Stomach (tissue), 19 donors: ENCODE measurements at places on chromosomes 7 and 10. TPM values are rescaled to one million over a fixed set of nuclear protein-coding genes. Genes with fewer than 3 reads are reported as not detected.

DNA sequence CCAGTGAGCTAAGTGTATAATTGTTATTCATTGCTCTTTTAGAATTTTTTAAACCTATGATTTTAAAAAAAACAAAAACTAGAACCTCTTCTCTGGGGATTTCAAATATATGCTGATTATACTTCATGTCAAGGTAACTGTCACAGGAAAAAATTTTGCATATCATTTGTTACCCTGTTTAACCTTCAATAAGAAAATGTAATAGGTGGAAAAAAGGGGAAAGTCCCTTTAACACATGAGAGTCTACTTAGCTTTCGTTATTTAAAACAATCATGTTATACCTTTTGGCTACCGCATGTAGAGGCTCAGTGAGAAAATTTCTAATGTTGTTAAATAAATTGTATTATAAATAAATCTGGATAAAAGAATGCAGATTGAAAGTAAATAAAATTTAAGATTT lies 190.1 kb upstream of the AKR1E2 start:
- H3K27me3 ChIP-seq = no peaks in the 10 kb centered on the region
- H3K27ac ChIP-seq = no peak overlapping the region
- H3K36me3 ChIP-seq = no peaks in the 10 kb centered on the region
- H3K4me3 ChIP-seq = no peak overlapping the region
- DNase-seq = no peak

- H3K27me3 ChIP-seq = no peaks in the 10 kb centered on the region
- no peaks in the 10 kb centered on the region for H3K36me3 ChIP-seq
- H3K27ac ChIP-seq = no peak overlapping the region
Measured at GRCh38 chr7:88431882-88432281, 125.2 kb upstream of the STEAP4 start.

DNA sequence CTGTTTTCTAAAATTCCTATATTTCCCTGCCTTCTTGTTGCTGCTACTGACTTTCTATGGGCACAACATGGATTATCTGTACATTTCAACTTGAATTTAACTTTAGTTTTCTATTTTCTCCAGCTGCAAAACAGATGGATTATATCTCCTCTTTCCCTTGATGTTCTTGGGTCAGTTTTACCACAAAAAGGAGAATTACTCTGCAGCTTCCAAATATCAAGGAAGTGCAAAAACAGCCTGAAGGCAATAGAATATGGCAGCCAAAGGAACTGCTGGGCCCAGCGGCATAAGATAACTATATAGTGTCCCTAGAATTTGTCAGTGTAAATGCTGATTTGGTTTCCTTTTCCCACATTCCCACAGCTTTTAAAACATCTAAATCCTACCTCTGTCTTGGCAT lies 29.1 kb downstream of the CPED1 start:
- peak overlapping the region; percentile 17 for H3K27ac ChIP-seq
- no peak overlapping the region for H3K4me3 ChIP-seq
- DNase-seq = no peak
- no peaks in the 10 kb centered on the region for H3K36me3 ChIP-seq
- H3K27me3 ChIP-seq = no peaks in the 10 kb centered on the region
- peaks cover 22% of the 10 kb centered on the region for H3K4me1 ChIP-seq

DNA sequence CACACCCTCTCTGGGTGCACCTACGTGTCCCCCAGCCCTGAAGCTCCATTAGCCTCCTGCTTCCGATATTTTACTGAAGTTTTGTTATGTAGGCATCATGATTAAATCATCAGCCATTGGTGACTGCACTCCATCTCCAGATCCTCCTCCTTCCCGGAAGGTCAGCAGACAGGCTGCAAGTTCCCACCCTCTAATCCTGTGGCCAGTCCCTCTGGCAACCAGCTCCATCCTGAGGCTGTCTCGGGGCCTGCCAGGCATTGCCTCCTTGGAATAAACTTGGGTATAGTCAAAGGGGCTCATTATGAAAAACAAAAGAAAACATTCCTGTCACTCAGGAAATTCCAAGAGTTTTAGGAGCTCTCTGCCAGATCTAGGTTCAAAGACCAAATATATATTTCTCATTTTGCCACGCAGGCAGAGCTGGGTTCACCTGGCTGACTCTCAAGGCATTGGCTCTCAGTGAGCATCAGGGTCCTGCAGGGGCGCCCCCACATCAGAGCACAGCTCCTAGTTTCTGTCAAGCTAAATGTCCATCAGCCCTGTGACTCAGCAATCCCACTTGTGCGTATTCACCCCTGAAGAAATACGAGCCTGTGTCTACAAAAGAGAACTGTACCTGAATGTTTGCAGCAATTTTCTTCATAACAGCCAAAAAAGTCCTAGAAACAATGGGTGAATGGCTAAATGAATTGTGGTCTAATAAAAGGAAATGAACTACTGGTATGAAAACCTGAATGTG lies 27.4 kb upstream of the TMEM72 start:
- no peak overlapping the region for H3K27ac ChIP-seq
- peaks cover 6% of the 10 kb centered on the region for H3K27me3 ChIP-seq
- H3K4me1 ChIP-seq = peaks cover 11% of the 10 kb centered on the region
- no peak overlapping the region for H3K4me3 ChIP-seq
- H3K36me3 ChIP-seq = no peaks in the 10 kb centered on the region
- no peak for DNase-seq

GRCh38 chr7:122677149-122677548 lies 21.8 kb downstream of the RNF133 start:
- no peak for DNase-seq
- peaks cover 26% of the 10 kb centered on the region for H3K4me1 ChIP-seq
- H3K27ac ChIP-seq = no peak overlapping the region
- H3K4me3 ChIP-seq = no peak overlapping the region

- H3K4me3 ChIP-seq = no peak overlapping the region
- no peaks in the 10 kb centered on the region for H3K4me1 ChIP-seq
- H3K27me3 ChIP-seq = no peaks in the 10 kb centered on the region
- DNase-seq = no peak
- no peaks in the 10 kb centered on the region for H3K36me3 ChIP-seq
- no peak overlapping the region for H3K27ac ChIP-seq
Measured at GRCh38 chr10:92750791-92751533, 61.2 kb downstream of the HHEX start.

DNA sequence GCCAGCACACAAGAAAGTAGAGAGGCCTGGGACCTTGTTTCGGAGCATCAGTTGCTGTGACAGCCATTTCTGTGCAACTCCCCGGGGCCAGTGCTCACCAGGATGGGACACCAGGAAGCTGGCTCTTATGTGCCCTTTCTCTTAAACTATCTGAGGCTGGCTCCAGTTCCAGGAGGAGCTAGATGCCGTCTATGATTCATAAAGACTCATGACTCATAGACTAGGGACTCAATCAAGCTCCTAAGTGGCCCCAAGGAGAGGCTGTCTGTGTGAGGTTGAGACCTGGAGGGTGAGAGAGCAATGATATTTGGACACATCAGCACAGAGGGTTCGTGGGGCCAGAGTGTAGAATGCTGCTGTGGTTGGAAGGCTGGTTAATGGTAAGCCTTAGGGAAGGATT lies 580.1 kb downstream of the CCSER2 start:
- no peak overlapping the region for H3K27ac ChIP-seq
- H3K27me3 ChIP-seq = no peaks in the 10 kb centered on the region
- H3K4me1 ChIP-seq = no peaks in the 10 kb centered on the region
- DNase-seq = no peak
- no peaks in the 10 kb centered on the region for H3K36me3 ChIP-seq

DNA sequence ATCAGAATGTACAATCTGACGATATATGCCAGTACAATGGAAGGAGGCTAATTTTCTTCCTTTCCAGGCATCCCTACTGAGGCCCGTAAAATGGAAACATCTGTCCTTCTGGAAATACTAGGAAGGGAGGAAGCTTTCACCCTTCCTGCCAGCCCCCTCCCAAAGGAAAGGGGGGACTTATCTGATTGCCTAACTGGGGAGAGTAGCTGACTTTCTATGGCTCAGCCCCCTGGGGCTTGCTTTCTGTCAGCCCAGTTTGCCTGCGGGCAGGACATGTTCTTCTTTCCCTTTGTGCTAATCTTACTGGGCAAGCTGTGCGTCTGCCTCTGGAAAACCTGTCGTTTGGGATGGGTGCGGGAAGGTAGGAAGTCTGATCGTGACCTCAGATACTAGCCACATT lies 508.9 kb downstream of the SUGCT start:
- H3K4me3 ChIP-seq = no peak overlapping the region
- no peaks in the 10 kb centered on the region for H3K4me1 ChIP-seq
- no peaks in the 10 kb centered on the region for H3K27me3 ChIP-seq
- DNase-seq = no peak

GRCh38 chr10:78224602-78225001 lies 190.9 kb downstream of the RPS24 start:
- no peak overlapping the region for H3K4me3 ChIP-seq
- H3K4me1 ChIP-seq = no peaks in the 10 kb centered on the region
- no peaks in the 10 kb centered on the region for H3K36me3 ChIP-seq

- H3K27ac ChIP-seq = peak overlapping the region; percentile 96
- peak overlapping the region; percentile 58 for H3K4me3 ChIP-seq
- H3K36me3 ChIP-seq = no peaks in the 10 kb centered on the region
- H3K4me1 ChIP-seq = peaks cover 38% of the 10 kb centered on the region
Measured at GRCh38 chr10:124092250-124092859, 1.0 kb downstream of the CHST15 start.

DNA sequence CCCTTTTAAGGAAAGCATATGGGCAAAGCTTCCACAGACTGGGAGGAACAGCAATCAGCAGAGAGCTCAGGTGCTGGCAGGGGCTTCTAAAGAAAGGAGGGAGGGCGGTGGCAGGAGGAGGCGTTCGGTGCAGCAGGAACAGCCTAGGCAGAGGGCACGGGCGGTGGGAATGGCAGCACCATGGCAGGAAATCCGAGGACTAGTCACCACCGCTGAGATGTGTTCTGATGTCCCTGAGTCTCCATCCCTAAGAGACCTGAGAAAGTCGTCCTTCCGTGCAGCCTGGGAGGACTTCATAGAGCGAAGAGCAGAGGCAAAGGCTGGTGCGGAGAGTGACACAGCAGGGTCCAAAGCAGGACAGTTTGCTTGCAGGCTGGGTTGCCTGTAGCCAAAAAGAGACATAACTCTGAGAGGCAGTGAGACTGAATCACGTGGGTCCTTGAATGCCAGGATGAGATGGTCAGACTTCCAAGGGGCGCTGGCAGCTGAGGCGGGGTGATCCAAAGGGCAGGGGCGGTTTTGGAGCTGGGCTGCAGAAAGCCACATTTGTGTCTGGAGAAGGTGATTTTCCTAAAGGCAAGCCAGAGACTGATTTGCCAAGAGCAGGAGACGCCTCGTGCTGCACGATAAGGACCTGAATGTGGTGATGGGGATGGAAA lies 35.8 kb upstream of the GRID1 start:
- no peak overlapping the region for H3K4me3 ChIP-seq
- H3K36me3 ChIP-seq = no peaks in the 10 kb centered on the region
- no peaks in the 10 kb centered on the region for H3K27me3 ChIP-seq
- H3K27ac ChIP-seq = peak overlapping the region; percentile 9

GRCh38 chr10:7230951-7231350 lies 179.9 kb downstream of the SFMBT2 start:
- H3K4me1 ChIP-seq = peaks cover 10% of the 10 kb centered on the region
- no peaks in the 10 kb centered on the region for H3K27me3 ChIP-seq
- H3K36me3 ChIP-seq = peaks cover 9% of the 10 kb centered on the region

GRCh38 chr7:76191783-76192240 lies 9.9 kb upstream of the SRRM3 start:
- no peak overlapping the region for H3K4me3 ChIP-seq
- no peaks in the 10 kb centered on the region for H3K36me3 ChIP-seq
- DNase-seq = no peak

DNA sequence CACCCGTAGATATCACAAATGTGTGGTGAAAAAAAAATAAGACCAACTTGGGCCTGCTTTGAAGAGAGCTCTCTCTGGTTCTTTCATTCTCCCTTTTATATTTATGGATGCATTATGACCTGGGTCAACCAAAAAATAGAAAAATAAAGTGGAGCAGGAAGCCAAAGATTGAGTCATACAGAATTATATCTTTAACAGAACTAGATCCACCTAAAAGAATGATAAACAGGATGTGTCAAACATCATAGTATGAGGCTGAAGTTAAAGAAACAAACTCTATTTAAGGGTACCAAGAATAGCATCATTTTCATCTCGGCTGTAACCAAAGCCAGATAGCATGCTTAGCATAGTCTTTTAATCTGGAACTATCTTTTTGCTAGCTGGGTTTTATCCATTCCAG lies 28.8 kb upstream of the NMT2 start:
- H3K4me1 ChIP-seq = no peaks in the 10 kb centered on the region
- DNase-seq = no peak
- no peak overlapping the region for H3K4me3 ChIP-seq
- H3K27ac ChIP-seq = no peak overlapping the region

- H3K27me3 ChIP-seq = no peaks in the 10 kb centered on the region
- H3K27ac ChIP-seq = no peak overlapping the region
- no peaks in the 10 kb centered on the region for H3K36me3 ChIP-seq
Measured at GRCh38 chr10:62512732-62513475, 138.7 kb downstream of the ZNF365 start.

GRCh38 chr7:31175672-31176071 lies 123.6 kb downstream of the ADCYAP1R1 start:
- no peak overlapping the region for H3K4me3 ChIP-seq
- H3K27ac ChIP-seq = no peak overlapping the region
- no peak for DNase-seq
- no peaks in the 10 kb centered on the region for H3K36me3 ChIP-seq

- no peak overlapping the region for H3K27ac ChIP-seq
- no peak overlapping the region for H3K4me3 ChIP-seq
- no peaks in the 10 kb centered on the region for H3K36me3 ChIP-seq
- no peaks in the 10 kb centered on the region for H3K4me1 ChIP-seq
- DNase-seq = no peak
Measured at GRCh38 chr7:4531236-4531635, 150.9 kb upstream of the FOXK1 start.

GRCh38 chr10:96505150-96506136 lies 8.3 kb downstream of the TLL2 start:
- H3K36me3 ChIP-seq = no peaks in the 10 kb centered on the region
- no peak overlapping the region for H3K4me3 ChIP-seq
- no peaks in the 10 kb centered on the region for H3K27me3 ChIP-seq

DNA sequence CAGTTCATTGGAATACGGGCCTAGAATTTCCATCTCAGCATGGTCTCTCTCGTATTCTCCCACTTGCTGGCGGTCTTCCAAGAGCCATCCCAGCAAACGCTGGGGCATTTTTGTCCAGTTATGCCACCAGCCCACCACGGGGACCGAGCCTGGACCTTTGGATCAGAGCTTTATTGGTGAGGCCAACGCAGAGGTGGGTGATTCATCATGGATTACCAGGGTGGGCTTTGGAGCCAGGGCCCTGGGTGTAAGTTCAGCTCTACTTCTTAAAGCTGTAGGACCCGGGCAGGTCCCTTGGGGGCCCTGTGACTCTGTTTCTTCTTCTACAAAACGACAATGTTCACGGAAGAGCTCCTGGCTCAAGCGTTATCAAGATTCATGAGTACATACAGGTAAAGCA lies 22.7 kb upstream of the PITRM1 start:
- H3K27me3 ChIP-seq = no peaks in the 10 kb centered on the region
- peaks cover 22% of the 10 kb centered on the region for H3K4me1 ChIP-seq
- no peak for DNase-seq
- no peaks in the 10 kb centered on the region for H3K36me3 ChIP-seq

GRCh38 chr10:88045656-88046415 lies 182.4 kb downstream of the PTEN start:
- H3K36me3 ChIP-seq = no peaks in the 10 kb centered on the region
- peak; percentile 57 for DNase-seq
- no peak overlapping the region for H3K27ac ChIP-seq
- H3K4me1 ChIP-seq = peaks cover 21% of the 10 kb centered on the region
- H3K4me3 ChIP-seq = no peak overlapping the region
- no peaks in the 10 kb centered on the region for H3K27me3 ChIP-seq

EPO gene
- polyA plus RNA-seq = not detected

GPR37 gene
- polyA plus RNA-seq = 0.15 TPM

ANTXRL gene
- not detected for polyA plus RNA-seq

NEBL gene
- 4.9 TPM for polyA plus RNA-seq

SPOCK2 gene
- polyA plus RNA-seq = 2.7 TPM

FLNC gene
- polyA plus RNA-seq = 1.9 TPM

TLX1 gene
- not detected for polyA plus RNA-seq

FFAR4 gene
- polyA plus RNA-seq = not detected

FAM3C gene
- polyA plus RNA-seq = 25.2 TPM

RGS10 gene
- 128 TPM for polyA plus RNA-seq

LAMB1 gene
- 76.5 TPM for polyA plus RNA-seq

GFRA1 gene
- 0.81 TPM for polyA plus RNA-seq

OR9A2 gene
- not detected for polyA plus RNA-seq
